ENCODE measurements at places on chromosomes 7 and 10. TPM values are rescaled to one million over a fixed set of nuclear protein-coding genes. Genes with fewer than 3 reads are reported as not detected.

The THSD7A gene
- 78.5 TPM for polyA plus RNA-seq

The RASA4B gene
- polyA plus RNA-seq = 6.6 TPM

The GBX1 gene
- polyA plus RNA-seq = not detected

The MET gene
- 48.3 TPM for polyA plus RNA-seq

The FLNC gene
- 10.8 TPM for polyA plus RNA-seq

The SDK1 gene
- polyA plus RNA-seq = 6.3 TPM

The SEMA4G gene
- 43.6 TPM for polyA plus RNA-seq

The GHITM gene
- polyA plus RNA-seq = 195 TPM

GRCh38 chr7:77958436-77958835, 159.9 kb downstream of the PHTF2 start:
- DNase-seq = no peak

GRCh38 chr10:52064084-52064845, 249.8 kb upstream of the DKK1 start:
- DNase-seq = no peak

GRCh38 chr7:116340943-116341907, 130.9 kb downstream of the TES start:
- no peak for DNase-seq

DNA sequence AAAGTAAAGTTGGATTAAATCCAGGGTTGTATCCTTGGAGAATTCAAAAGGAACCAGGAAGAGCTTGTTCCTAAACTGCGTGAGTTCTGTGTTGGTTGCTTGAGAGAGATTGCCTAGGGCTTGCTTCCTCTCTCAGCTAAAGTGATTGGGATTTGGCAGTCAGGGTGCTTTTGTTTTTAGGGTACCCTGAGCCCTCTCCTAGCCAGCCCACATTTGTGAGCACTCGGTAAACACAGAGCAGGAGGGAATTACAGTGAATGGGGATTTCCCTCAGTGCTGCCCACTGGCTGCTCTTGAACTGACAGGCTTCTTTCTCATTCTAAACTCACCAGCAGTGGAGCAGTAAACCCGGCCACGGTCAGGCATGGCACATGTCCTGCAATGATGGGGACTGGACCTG, 146.9 kb downstream of the TPST1 start:
- no peak for DNase-seq

DNA sequence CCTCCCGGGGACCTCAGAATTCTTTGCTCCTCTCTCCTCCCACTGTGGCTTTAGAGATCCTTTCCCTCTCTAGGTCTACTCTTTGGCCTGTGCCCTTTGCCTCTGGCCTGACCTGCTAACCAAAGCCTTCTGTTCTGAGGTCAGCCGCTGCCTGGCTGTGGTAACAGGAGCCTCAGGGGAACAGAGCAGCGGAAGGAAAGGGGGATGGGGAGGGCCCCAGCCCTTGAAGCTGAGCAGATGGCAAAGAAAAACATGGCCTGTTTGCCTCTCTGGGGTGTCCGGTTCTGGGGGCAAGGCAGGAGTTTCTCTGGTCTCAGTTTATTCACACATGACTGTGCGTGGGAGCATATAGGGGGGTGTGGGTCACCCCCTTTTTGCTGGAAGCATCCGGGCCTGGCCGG, 28.2 kb downstream of the COL26A1 start:
- no peak for DNase-seq

DNA sequence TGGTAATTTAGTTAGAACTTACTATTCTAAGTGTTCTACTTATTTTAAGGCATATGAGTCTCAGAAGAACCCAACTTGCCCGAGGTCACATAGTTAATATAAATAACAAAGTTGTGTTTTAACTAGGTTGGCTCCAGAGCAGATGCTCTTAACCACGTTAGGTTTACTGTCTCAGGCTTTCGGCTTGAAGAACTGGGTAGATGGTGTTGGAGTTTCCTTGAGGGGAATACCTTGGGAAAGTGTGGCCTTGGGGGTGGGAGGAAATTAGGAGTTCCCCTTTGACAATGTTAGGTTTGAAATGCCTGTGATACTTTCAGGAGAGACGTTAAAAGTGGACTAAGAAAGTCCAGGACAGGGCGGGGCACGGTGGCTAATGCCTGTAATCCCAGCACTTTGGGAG, 9.6 kb downstream of the ZNF398 start:
- no peak for DNase-seq

- no peak for DNase-seq
Measured at GRCh38 chr7:101432316-101432715, 69.6 kb downstream of the COL26A1 start.

GRCh38 chr10:43371418-43371817, at the start of gene FXYD4:
Gene FXYD4 (plus strand): TSS chr10:43371636. CDS start chr10:43373747, 2,111 bp downstream.
- no peak for DNase-seq

DNA sequence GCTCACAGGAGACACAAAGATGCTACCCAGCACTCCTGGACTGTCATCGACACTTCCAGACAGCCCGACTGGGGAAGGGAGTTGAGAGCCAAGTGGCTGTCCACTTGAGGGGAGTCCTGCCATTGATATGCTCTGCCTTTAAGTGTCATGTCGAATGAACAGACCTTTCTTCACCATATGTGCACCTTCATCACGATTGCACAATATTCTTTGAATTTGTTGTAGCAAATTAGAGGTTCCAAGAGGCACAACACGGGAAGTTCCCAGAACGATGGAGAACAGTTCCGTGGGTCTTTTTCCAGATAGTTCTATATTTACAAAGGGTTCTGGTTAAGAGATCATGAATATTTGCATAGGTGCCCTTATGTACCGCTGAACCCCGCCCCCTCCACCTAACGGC, 16.0 kb downstream of the SLC18A2 start:
- DNase-seq = no peak

DNA sequence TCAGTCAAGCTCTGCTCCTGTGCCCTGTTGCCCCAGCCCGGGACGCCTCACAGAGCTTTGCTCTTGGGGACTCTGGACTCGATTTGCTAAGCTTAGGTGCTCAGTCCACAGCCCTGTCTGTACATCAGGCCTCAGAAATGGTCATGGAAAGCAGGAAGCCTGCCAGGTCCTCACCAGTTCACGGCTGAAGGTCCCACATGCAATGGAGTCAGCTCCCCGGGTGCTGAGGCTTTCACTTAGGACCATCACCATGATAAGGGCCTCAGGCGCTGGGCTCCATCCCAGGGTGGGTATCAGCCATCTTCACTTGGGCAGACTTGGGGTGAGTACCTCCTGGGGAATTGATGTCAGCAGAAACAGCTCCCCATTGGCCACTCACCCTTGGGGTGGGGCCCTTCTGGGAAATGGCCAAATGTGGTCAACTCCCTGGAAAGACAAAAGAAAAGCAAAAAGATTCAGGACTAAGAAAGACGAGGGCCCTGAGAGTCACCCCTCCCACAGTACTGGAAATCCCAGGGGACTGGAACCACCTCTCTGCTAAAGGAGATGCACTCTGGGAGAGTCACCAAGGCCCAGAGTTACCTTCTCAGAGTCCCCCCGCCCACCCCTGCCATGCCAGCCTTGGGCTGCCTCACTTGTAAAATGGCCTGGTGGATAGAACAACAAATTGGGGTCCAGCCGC, 37.6 kb downstream of the FAM53B start:
- no peak for DNase-seq

DNA sequence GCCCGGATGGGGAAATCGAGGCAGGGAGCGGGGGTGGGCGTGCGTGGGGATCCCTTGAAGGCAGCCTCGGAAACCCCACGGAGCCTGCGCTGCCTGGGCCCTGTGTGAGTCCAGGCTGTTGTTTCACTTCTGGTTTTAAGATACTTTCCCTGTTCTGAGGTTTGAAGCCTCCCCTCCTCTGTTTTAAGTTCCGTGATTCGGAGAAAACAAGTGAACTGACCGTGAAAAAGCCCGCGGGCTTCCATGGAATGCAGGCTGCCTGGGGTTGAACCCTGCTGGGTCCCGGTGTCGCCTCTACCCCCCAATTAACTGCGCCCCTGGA, 401 bp downstream of the LRRC27 start:
- DNase-seq = no peak

- no peak for DNase-seq
Measured at GRCh38 chr7:47040795-47041347, 541.0 kb downstream of the TNS3 start.

DNA sequence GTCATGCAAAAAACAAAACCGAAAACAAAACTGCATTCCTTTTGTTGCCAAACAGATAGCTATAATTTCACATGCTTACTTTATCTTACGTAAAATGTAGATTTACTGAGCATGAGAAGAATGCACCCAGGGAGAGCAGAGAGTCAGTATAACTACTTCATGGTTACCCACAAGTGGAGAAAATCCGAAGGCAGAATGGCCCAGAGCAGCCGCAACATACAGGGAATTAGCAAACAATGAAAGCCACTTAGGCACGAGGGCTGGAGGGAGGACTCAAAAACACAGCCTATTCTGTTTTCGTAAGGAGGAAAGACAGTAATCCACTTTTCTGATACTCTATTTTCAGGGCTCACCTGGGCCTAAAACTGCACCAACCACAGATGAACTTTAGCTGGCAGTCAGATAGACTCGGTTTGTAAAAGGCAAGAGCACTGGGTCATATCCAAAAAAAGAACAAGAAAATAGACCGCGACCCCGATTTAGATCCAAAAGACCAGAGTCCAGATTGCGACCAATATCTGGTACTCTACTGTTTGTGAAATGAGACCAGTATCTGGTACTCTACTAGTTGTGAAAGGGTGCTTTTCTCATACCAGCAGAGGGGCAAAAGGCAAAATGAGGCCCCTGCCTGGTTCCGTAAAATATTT, 1.3 kb downstream of the ITPRIP start:
- no peak for DNase-seq

Measured in right renal cortex interstitium (tissue), 3 donors.